H1 (cell line): ENCODE measurements at places on chromosomes 16 and 17.

- no peak for DNase-seq
Measured at GRCh38 chr17:72270273-72270924, 149.6 kb downstream of the SOX9 start.

GRCh38 chr16:73062743-73063733, 15.1 kb upstream of the ZFHX3 start:
- DNase-seq, result peak; percentile 80

DNA sequence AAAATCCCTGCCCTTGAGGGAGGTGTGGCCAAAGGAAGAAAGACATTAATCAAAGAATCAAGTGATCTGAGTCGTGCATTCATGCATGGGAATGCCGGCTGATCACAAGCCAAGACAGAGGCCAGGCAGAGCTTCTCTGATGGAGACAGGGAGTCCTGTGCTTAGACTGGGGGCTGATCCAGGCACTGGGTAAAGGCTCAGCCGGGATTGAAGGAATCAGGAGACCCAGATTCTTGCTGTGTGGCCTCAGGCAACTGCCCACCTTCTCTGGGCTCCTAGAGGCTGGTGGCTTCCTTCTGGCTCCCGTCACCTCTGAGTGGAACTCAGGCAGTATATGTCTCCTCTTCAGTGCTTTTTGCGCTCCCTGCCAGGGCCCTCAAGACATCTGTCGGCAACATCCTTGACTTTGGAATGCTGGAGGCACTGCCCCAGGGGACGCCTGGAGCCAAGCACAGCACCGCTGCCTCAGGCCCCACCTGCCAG, 17.7 kb downstream of the RAI1 start:
- DNase-seq, result no peak

GRCh38 chr17:68821860-68822696, 133.1 kb downstream of the ABCA8 start:
- DNase-seq, result no peak

DNA sequence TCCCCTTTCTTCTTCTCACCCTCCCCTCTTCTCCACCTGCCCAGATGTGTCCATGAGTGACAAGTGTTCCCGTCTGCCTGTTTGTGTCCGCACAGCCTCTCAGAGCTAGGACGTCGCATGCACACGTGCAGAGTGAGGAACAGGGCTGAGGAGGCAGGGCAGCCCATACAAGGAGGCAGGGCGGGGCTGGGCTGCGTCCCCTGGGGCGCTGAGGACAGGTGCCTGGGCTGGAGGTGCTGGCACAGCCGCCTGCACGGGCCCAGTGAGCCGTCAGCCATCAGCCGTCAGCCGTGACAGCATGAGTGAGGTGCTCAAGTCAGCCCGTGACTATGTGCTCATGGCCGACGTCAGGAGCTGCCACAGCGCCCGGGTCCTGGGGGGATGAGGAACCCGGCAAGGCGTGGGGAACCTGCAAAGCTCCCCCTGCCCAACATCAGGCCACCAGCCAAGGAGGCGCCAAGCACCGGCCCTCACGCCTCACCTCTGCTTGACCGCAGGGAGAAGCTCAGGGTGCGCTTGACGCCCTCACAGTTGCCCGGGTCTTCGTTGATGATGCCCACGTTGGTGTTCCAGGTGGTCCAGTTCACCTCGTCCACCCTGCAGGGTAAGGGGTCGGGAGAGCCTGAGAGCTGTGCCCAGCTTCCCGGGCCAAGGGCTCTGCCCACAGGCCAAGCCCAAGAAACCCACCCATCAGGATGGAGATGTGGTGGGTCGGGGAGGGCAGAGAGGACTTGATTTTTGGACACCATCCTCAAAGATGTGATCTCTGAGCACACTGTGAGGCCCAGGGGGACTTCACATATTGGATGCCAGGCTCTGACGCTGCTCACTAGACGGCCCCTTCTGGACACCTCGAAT, 13.7 kb upstream of the TRPV3 start:
- no peak for DNase-seq

DNA sequence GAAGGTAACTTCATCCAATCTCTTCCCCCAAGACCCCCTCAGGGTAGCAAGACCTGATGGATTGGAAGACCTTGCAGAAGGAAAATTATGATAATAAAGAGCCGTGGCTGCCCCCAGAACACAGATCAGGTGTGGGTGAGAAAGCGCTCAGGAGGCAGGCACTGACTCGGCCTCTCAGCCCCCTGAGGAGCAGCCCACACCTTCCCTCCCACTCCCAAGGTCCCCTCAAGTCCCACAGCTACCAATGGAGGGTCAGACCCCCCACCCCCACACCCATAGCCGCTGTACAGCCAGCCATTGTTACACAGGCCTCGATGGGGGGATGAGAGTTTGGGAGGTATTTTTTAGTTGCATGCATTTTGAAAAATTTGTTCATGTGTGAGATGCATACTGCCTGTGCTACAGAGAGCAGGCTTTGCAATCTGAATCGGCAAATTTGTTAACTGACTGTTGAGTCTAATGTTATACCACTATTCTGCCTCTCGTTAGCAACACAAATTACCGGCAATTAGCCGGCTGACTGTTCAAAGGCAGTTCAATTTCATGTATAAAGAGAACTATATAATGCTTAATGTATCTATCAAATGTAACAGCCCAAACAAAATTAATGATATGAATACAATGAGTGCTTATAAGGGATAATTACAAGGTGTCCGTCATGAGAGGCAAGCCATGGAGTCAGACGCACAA, 211.7 kb downstream of the C16orf78 start:
- no peak for DNase-seq

DNA sequence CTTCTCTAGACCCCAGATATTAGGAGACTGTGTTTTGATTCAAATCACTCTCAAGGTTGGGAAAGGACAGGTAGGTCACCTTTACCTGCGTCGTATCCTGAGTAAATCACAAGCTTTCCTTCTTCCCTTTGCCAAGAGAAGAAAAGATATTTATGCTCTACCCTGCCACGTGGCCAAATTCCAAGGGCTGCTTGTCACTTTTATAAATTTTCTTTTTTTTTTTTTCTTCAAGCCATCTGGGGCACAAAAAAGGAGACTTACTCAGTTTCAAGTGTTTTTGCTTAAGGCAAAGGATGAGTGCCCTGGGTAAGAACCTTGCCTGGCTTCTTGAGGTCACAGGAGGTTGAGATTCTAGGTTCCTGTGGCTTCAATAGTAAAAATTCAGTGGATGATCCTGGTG, 285.1 kb downstream of the TMEM114 start:
- no peak for DNase-seq

DNA sequence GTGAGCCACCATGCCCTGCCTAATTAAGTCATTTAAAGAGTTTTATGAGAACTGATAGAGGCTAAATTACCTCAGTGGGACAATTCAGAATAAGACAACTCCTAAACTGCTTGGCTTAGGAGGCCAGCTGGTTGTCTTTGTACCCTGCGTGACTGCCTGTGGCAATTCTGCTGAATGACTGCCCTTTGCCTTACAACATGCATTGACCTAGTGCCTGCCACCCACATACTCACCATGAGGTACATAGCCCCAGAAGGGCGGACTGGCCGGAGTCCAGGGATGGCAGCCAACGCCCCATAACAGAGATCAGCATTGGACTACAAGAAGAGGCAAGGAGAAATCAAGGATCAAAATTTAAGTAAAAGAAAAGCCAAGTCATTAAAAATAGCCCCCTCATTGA, 7.3 kb downstream of the TAT start:
- no peak for DNase-seq

DNA sequence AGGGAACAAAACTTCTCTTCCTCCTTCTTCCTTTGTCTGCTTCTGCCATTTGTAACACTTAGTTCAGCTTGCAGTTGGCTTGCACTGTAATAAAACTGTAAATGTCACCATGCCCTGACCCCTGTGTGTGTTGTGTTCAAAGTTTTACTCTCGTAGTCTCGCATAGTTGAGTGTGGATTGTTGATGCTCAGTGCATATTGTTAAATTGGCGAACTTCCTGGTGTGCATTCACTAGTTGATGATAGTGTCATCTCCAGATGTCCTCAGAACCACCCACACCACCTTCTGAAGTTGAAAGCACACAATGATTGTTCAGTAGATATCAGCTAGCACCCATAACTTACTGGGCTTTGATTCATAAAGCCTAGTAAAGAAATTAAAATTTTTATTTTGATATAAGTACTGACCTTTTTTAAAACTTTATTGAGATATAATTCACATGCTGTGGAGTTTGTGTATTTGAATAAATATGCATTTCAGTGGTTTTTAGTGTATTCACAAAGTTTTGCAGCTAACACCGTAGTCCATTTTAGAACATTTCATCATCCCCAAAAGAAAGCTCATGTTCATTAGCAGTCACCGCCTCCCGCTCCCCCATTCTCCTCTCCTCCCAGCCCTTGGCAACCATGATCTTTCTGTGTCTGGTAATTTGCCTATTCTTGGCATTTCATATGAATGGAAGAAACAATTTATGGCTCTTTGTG, 25.0 kb downstream of the USP10 start:
- DNase-seq, result no peak

- DNase-seq, result no peak
Measured at GRCh38 chr17:49365667-49366066, 3.6 kb upstream of the ZNF652 start.

GRCh38 chr17:42804918-42805367, 6.3 kb downstream of the CNTD1 start:
- DNase-seq, result no peak

GRCh38 chr16:30557707-30557956, 542 bp downstream of the ZNF764 start:
- DNase-seq, result no peak

GRCh38 chr17:30389756-30390300, 11.1 kb downstream of the CPD start:
- no peak for DNase-seq

GRCh38 chr17:58006560-58006923, 504 bp downstream of the SRSF1 start:
- DNase-seq, result peak; percentile 60

- no peak for DNase-seq
Measured at GRCh38 chr16:84790301-84790700, 29.5 kb upstream of the CRISPLD2 start.

DNA sequence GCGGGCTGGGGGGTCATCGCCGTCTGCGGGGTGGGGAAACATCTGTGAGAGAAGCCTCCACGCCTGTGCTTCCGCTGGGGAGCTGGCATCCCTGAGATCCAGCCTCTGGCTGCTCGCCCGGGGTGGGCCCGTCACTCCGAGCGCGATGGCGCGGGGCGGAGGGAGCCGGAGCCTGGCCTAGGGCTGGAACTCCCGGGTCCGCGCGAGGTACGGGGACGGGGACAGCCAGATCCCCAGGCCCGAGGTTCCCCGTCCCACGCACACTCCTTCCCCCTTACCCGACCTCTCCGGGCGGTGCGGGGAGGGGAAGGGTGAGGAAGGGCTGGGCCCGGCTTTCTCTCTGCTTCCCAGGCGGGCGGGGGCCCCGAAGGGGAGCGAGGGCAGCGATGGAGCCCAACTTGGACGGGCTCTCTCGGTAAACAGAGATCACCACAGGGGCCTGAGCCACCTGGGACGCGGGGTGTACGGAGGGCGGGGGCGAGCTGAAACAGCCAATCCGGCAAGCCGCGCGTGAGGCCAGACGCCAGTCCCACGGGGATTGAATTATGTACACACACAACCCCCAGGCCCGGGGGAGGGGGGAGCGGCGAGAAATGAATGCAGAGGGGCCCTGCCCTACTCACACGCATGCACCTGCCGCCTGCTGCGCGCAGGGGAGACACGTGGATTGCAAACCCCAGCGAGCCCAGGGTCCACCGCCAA, at the start of gene SLC16A11:
Gene SLC16A11 (minus strand): TSS at position 596 of the 702 bp plus-strand sequence. CDS start 579 bp downstream, at position 17.
- DNase-seq, result no peak

DNA sequence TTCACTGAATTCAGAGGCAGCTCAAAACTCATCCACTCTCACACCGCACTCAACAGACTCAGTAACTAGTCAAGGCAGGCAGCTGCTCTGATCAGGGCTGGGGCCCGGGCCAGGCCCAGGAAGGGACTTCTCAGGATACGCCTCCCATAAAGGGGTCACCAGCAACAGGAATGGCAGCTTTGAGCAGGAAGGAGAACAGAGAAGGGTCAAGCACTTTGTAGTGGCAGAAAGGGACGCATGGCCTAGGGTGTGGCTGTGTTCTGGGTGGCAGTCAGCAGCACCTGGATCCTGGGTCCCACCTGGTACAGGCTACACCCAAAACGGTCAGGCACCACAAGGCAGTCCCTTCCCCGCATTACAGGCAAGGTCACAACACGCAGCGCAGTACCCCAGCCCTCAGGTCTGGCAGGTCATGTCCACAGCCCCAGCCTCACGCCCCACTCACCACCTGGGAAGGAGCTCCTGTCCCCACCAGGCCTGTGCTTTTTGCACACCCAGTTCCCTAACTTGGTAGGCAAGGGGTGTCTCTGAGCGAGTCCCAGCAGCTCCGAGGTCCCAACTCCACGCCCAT, 99.7 kb downstream of the ZNF778 start:
- DNase-seq, result no peak

GRCh38 chr17:81178136-81179091, 12.4 kb upstream of the AATK start:
- no peak for DNase-seq

- no peak for DNase-seq
Measured at GRCh38 chr17:77312786-77313599, 172.2 kb downstream of the SEC14L1 start.

DNA sequence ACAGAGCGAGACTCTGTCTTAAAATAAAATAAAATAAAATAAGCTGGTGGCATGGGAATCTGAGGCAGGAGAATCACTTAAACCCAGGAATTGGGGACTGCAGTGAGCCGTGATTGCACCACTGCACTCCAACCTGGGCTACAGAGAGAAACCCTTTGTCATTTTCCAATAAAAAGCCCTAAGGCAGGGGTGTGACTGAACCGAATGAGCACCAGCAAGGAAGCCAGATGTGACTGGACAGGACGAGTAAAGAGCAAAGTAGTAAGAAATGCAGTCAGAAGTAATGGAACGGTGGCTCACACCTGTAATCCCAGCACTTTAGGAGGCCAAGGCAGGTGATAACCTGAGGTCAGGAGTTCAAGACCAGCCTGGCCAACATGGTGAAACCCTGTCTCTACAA, 3.8 kb upstream of the RPL23 start:
- no peak for DNase-seq

DNA sequence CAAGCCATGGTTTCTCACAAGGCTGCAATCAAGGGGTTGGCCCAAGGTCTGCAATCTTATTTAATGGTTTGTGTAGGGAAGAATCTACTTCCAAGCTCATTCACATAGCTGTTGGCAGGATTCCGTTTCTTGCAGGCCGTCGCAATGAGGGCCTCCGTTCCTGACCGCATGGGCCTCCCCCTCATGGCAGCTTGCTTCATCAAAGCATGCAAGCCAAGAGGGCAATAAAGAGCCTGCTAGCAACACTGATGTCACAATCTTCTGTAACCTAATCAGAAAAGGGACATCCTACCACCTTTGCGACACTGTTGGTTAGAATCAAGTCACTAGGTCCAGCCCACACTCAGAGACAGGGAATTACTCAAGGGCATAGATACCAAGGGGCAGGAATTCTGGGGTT, 95.5 kb downstream of the CCT6B start:
- DNase-seq, result no peak

DNA sequence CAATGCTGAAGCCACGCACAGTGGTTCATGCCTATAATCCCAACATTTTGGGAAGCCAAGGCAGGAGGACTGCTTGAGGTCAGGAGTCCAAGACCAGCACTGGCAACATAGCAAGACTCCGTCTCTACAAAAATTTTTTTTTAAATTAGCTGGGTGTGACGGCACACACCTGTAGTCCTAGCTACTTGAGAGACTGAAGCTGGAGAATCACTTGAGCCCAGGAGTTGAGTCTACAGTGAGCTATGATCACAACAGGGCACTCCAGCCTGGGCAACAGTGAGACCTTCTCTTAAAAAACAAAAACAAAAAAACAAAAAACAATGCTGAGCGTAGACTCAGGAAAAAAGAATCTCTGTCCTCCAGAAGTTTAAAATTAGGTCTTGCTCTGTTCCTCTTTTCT, 6.1 kb downstream of the GNA13 start:
- no peak for DNase-seq

- no peak for DNase-seq
Measured at GRCh38 chr17:80941171-80941570, 50.5 kb upstream of the CHMP6 start.
